ENCODE measurements at places on chromosomes 3 and 15.

GRCh38 chr3:169505577-169506230 lies 157.8 kb downstream of the MECOM start:
- no peak for DNase-seq

- DNase-seq: no peak
Measured at GRCh38 chr3:186235554-186235953, 126.5 kb downstream of the DGKG start.

DNA sequence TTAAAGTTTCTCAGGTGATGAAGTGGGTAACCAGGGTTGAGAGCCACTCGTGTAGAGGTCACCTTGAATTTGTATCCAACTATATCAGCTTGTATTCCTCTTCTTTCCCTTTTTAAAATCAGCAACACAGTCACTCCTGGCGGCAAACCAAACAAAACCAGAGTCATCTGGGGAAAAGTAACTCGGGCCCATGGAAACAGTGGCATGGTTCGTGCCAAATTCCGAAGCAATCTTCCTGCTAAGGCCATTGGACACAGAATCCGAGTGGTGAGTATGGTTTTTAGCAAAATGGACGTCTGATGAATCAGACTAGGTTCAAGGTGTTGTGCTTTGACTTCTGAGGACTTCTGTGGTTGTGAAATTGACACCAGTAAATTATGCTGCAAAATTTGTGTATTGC lies 3.9 kb downstream of the RPL35A start:
- no peak for DNase-seq

DNA sequence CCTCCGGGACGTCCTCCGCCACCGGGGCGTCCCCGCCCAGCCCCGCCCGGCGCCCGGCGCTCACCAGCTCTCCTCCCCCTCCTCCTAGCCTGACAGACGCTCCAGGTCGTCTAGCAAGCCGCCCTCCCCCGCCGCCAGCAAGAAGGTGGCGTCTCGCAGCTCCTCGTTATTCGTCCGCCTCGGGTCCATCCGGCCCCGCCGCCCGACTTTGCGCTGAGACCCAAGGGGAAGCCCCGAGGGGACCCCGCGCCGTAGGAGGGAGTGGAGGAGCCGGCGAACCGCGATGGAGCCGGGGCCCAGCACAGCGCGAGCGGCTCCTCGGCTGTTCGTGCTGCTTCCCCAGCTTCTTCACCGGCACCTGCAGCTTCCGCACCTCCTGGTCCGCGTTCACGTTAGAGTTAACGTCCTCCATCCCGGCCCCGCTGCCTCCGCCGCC lies 26.3 kb upstream of the MTHFS start:
- DNase-seq: peak; percentile 75

DNA sequence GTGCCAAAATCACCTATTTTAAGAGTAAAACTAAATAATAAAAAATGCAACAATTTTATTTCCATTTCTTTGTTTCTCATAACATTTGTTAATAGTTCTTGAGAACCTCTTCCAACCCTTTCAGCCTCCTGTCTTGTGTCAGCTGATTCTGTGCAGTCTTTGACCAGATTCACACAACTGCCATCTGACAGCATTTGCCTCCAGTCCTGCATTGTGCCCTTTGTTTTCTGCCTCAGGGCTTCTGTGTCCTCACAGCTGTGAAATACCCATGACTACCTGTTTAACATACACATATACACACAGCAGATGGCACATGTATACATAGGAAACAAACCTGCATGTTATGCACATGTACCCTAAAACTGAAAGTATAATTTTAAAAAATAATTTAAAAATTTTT lies 13.2 kb upstream of the CNTN6 start:
- DNase-seq: no peak

GRCh38 chr15:31360843-31361763 lies 34.5 kb downstream of the KLF13 start:
- no peak for DNase-seq

DNA sequence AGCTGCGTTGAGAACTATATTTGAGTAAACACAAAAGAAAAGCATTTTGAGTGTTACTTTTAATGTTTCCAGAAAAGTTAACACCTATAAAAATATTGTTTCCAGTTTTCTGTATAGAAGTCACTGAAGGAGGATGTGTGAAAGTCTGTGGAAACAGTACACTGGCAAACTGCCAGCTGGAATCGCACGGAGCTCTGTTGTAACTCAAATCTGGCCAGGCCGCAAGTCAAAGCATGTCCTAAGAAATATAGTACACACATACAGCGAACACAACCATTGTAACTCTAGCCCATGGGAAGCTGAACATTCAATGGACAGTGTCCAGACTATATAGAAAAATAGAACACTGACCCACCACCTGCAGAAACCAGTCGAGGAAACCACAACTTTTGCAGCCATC lies 657.2 kb downstream of the FHIT start:
- DNase-seq: no peak

DNA sequence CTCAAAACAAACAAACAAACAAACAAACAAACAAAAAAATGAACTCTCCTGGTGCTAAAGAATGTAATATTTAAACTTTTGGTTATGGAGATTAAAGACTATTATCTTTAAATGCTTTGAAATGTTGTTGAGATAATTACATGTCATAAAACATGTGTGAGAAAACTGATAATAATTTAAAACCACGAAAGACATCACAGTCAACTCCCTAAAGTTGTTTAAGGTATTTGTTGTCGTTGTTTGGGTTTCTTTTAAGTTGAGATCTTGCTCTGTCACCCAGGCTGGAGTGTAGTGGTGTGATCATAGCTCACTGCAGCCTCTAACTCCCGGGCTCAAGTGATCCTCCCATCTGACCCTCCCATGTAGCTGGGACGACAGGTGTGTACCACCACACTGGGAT lies 12.0 kb downstream of the EFCAB12 start:
- DNase-seq: no peak

All from type B pancreatic cell (in vitro differentiated cells).